ENCODE measurements at places on chromosomes 3 and 15. TPM values are rescaled to one million over a fixed set of nuclear protein-coding genes. Genes with fewer than 3 reads are reported as not detected.

GRCh38 chr15:30930422-30930821 lies 26.7 kb downstream of the FAN1 start:
- no peak for DNase-seq

GRCh38 chr3:155153242-155154186 lies 73.4 kb downstream of the MME start:
- DNase-seq, result no peak

DNA sequence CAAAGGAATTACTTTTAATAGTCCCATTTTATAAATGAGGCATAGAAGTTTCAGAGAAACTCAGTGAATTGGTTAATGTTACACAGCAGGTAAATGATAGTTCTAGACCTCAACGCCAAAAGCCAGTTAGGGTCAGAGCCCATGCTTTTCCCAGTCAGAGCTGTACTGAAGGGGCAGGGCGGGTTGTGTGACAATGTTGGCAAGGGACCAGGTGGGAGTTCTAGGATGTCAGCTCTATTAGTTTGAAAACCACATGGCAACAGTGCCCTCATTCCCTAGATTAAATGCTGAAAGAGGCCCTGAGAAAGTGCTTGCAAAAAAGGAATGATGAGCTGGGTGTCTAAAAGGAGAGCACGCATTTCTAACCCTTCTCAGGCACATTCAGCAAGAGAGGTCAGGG lies 65.4 kb upstream of the EPHB1 start:
- DNase-seq, result no peak

GRCh38 chr15:89118481-89118989 lies 30.3 kb downstream of the ABHD2 start:
- no peak for DNase-seq

DNA sequence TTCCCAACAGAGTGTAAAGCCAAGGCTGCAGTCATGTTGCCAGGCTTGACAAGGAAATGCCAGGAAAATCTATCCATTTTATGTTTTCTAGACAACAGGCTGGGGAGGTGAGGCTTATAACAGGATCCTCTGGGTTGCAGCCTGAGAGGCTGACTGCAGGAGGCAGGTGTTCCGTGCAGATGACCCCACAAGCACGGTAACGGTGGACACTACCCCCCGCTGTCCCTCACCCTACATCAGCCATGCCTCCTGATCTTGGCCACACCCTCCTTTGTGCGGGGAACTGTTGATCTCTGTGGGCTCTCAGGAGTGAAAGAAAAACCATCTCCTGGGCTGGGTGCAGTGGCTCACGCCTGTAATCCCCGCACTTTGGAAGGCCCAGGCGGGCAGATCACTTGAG lies 68.0 kb upstream of the ADPGK start:
- DNase-seq, result no peak

- no peak for DNase-seq
These were observed 481.4 kb upstream of the THBS1 start for GRCh38 chr15:39099524-39099923.

DNA sequence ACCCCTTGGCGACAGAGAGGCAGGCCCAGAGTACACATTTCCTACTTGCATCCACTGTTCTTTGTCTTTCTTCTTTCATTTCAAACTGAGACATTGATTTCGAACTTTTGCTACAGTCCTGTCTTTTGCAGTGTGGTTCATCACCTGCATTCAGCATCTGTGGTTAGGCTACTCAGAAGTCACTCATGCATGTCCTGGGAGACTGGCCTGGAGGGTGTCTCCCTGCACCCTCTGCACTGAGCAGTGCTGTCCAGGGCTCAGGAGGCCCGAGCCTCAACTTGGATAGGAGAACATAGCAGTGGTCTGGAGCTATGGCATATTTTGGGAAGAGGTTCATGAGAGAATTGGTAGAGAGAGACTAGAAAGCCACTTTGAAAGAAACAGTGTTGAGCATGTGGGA lies 240.2 kb upstream of the TPRG1 start:
- no peak for DNase-seq

DNA sequence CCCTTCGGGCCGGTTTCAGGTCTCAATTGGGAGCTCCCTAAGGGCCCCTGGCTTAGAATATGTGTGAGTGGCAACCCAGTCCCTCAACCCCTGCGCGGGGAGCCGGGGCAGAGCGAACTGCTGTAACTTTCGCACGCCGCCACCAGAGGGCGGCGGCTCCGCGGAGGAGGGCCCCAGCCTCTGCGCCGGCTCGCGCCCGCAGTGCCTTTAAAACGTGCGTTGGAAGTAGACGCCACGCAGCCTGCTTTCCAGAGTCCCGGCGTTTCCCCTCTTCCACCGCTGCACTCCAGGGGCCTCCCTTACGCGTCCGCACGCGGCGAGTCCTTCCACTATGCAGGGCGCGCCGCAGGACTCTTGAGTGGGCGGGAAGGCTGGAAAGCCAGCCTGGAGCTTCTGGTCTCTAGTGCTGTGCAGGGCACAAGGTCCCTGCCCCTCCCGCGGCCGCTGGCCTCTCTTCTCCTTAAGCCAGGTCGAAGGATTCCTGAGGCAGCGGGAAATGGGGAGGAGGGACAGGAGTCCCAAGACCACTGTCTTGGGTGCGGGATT lies 23.7 kb upstream of the RNU6-1 start:
- DNase-seq, result peak; percentile 68

DNA sequence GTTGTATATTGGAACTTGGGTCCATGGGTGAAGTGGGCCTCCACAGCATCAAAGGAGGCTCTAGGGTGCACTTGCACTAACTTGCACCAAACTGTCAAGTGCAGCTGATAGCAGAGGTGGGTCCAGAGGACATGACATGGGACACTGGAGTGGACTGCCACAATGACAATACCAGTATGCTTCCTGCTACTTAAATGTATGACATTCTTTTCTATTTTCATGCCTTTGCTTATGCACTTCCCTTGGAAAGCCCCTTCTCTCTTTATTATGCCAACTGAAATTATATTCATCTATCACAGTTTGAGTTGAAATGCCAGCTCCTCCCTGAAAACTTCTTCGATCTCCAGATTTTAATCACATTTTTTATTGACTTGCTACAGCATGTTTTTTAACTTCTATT lies 101.8 kb downstream of the CFAP20DC start:
- DNase-seq, result no peak

- DNase-seq, result peak; percentile 94
These were observed 778 bp upstream of the THBS1 start for GRCh38 chr15:39580117-39580484.

DNA sequence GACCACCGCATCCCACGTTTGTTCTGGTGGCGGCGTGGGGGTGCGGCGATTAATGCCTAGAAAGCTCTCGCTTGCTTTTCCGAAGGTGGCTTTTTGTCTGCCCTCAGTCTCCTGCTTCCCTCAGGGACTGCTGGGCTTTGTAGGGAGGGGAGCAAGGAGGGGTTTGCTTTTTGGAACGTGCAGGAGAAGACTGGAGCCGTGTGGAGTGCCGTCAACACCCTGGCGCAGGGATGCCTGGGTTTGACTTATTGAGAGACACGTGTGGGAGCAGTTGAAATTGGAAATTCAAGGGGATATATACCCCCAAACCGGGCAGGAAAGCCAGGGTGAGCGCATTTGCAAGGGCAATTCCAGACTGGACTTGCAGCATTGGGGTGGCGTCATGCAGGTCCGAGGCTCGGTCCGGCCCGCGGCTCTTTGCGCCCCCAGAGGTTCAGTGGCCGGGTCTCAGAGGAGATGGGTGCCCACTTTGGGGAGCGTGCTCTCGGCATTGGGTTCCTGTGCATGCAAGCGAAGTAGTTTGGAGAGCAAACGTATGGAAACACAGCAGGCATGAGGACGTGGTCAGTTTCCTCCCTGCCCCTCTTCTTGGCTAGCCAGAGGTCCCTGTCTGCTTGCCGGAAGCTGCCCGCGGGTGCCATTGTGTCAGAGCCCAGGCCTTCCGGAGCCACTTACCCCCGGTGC lies 2.1 kb downstream of the EPHB1 start:
- DNase-seq, result no peak

DNA sequence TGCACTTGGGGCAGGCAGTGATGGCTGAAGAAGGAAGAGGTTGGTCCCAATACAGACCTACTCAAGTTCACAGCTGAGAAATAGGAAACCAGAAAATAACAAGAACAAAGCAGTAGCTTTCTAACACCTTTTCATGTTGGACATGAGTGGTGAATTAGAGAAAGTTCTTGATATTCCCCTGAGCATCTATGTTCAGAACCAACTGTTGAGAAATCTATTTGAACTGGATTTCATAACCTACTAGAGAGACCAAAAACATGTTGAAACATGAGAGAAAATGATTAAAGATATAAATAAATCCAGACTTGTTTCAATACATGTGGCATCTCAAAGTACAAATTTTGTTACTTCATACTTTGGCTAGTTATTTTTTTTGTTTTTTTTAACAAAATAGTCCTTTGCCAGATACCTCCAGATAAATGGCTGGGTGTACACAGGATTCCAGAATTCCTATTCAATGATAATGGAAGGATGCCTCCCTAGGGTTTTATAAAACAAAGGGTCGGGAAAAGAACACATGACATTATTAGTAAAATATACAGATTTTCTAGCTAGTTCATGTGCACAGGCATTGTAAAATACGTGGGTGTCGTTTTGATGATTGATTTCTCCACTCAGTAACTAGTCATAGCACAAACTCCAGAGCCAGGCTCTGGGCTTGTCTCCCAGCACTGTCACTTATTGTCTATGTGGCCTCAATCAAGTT lies 34.4 kb upstream of the TNFSF10 start:
- no peak for DNase-seq

- no peak for DNase-seq
These were observed 108.4 kb downstream of the ADAMTSL3 start for GRCh38 chr15:83762367-83762766.

DNA sequence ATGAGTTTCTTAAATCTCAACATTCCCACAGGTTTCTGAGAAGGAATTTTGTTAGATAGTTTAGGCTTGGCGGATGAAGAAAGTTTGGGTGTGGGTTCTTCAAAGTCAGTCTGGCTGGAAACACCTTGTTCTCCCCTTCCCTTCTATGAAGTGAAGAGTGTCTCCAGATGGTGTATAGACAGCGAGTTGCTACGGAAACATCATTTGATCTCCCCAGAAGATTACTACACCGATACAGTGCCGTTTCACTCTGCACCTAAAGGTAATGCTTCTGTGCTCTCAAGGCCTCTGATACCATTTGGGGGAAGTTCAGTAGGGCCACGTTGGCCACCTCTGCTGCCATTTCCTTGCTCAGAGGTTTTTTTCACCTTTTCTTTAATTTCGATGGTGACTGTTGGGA lies 20.6 kb downstream of the DLEC1 start:
- DNase-seq, result no peak

DNA sequence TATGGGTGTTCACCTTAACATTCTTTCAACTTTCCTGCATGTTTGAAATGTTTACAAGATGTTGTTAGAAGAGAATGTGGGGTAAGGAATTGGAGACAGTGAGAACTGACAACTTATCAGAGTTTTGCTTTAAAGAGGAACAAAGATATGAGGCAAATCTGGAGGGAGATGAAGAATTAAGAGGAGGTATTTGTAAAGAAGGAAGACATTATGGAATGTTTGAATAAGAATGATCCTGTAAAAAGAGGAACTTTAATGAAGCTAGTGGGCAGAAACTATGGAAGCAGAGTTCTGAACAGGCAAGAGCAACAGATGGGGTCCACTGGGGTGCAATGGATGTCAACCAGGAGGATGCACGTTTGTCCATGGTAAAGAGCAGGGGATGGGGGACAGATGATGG lies 27.7 kb downstream of the PLD1 start:
- no peak for DNase-seq

GRCh38 chr15:77983091-77983707 lies 94.3 kb downstream of the TBC1D2B start:
- DNase-seq, result no peak

DNA sequence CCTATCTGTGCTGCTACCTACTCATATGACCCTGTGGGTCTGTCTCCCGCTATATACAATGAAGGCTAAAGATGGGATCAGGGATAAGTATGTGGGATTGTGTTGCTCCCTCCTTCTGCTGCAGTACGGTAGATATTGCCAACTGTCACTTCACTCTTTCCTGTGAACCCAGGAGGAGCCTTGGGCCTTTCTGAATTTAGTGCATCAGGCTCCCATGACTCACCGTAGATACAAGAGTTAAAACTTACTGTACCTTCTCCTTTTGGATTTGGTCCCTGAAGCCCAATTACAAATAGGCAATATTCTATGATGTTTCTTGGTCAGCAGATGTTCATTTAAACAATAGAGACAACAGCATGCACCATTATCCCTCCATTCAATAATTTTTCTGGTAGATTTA lies 27.4 kb downstream of the MITF start:
- DNase-seq, result no peak

DNA sequence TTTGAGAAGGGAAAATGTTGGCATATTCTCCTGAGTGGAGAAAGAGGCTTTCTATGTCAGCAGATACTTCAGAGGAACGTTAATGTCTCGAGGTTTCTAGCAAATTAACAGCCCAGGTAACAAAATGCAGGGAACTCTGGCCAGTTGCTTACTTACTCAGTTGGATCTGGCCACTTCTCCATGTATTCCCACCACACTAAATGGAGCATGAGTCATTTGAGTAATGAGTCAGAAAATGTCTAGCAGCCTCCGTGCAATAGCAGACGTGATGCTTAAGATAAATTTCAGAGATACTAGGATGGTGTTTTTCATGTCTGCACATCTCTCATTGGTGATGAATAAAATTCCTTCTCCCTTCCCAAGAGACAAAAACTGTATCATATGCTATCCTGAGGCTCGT lies 671.5 kb downstream of the FHIT start:
- DNase-seq, result no peak

- DNase-seq, result no peak
These were observed 203.5 kb downstream of the UBE2E2 start for GRCh38 chr3:23406601-23407000.

DNA sequence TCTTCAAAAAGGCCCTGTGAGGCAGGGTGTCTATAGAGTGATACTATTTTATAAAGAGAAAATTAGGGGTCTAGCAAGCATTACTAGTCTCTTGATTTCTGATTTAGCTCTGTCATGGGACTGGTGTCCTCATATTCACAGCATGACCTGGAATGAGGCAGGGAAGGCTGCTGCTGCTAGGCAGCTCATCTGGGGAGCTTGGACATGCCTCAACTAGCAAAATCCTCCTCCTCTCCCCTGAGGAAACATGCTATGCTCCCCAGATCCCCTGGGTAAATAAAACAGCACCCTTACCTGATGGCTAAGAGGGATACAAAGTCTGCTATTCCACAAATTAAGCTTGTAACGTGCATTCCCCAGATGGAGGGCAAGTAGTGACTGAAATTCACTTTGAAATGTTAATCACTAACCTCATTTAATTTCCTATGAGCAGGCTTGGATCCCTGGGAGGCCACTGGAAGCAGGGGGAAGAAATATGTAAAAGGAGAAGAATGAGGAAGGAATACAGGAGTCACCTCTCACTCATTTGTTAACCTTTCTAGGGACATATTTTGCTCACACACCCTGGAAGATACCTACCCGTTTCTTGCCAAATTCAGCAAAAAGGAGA lies 709.4 kb downstream of the SQOR start:
- DNase-seq, result no peak

GRCh38 chr3:187750006-187750512 lies 4.8 kb upstream of the BCL6 start:
- peak; percentile 72 for DNase-seq

- DNase-seq, result no peak
These were observed 1.4 kb upstream of the IGDCC4 start for GRCh38 chr15:65423976-65424679.

GRCh38 chr15:67760901-67761300 lies 64.4 kb upstream of the SKOR1 start:
- no peak for DNase-seq

GPR62 gene
- 0.20 TPM for total RNA-seq

ATP10A gene
- total RNA-seq, result 11.7 TPM

GOLGA6L10 gene
- 3.3 TPM for total RNA-seq

ALDH1A2 gene
- total RNA-seq, result 3.9 TPM

RTP3 gene
- total RNA-seq, result not detected

SH2D7 gene
- total RNA-seq, result not detected

KPNA1 gene
- total RNA-seq, result 29.4 TPM

MASP1 gene
- total RNA-seq, result 26.5 TPM

SPATA12 gene
- 0.10 TPM for total RNA-seq

WNT7A gene
- total RNA-seq, result 0.59 TPM

NBEAL2 gene
- 45.7 TPM for total RNA-seq

All from skin of body (tissue), 3 donors.